ENCODE measurements at places on chromosomes 5 and 9.

- no peak for DNase-seq
These were observed 153.8 kb upstream of the CYLC2 start for GRCh38 chr9:102841376-102841775.

DNA sequence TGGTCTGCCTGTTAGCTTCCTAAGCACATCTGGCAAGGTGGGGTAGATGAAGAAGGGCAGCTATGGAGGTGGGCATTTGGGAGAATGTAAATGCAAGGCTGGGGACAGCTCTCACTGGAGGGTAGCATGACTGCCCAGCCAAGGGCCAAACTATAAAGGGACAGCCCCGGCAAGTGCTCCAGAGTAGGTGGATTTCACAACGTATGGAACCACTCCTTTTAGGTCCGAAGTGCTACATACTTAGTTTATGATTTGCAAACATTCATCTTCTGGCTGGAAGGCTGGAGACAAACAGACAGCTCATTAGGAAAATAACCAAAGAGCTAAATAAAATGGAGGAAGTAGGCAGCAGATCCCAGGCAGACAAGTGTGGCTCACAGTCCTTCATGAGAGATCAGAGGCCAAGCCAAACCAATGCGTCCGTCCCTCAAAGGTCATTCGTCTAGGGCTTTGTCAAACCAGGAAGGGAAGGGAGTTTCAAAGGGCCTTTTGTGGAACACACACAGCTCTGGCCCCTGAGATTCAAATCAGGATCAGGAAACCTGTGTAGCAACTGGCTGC lies 42.5 kb upstream of the GLRX start:
- peak; percentile 52 for DNase-seq

- DNase-seq, result no peak
These were observed 12.0 kb downstream of the PSD2 start for GRCh38 chr5:139807647-139808030.

- DNase-seq, result peak; percentile 48
These were observed 216.5 kb downstream of the PDZD2 start for GRCh38 chr5:31855134-31856040.

DNA sequence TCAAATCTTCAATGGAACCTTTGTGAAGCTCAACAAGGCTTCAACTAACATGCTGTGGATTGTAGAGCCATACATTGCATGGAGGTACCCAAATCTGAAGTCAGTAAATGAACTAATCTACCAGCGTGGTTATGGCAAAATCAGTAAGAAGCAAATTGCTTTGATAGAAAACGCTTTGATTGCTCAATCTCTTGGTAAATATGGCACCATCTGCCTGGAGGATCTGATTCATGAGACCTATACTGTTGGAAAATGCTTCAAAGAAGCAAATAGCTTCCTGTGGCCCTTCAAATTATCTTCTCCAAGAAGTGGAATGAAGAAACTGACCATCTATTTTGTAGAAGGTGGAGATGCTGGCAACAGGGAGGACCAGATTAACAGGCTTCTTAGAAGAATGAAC lies 54.7 kb upstream of the TTC39B start:
- DNase-seq, result no peak

DNA sequence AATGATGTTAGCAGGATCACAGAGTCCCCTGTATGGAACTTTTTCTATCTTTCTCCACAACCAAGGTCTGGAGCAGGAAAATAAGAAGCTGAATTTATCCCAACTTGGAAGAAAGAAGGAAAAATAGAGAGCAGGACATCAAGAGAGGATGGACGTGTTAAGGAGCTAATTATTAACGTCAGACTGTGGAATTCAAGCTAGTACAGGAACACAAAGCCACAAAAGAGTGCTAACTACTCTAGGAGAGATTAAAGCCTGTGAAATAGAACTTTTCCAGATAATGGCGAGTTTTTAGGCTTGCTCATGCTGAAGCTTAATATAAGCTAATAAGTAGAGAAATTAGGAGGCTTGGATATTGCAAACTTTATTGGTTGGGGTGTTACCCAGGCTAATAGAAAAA lies 632 bp upstream of the SPINK13 start:
- no peak for DNase-seq

All from MCF 10A (cell line).